ENCODE measurements at places on chromosomes 6 and 20.

GRCh38 chr20:53903652-53903987 lies 166.8 kb downstream of the BCAS1 start:
- DNase-seq, result no peak

DNA sequence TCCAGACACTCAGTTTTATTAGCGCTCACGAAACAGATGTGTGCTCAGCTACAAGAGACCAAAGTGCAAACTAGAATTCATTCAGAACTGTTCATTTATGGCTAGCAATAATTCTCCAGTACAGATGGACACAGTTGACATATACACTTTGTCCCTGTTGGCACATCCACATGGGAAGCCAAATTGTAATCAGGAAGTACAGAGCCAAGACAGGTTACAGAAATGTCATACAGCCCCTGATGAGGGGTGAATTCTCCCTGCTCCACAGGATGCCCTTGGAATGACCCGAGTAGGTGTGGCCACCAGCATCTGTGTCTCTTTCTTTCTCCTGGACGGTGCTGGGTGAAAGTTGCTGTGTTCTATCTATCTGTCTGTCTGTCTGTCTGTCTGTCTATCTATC lies 7.6 kb downstream of the DHX35 start:
- DNase-seq, result no peak

DNA sequence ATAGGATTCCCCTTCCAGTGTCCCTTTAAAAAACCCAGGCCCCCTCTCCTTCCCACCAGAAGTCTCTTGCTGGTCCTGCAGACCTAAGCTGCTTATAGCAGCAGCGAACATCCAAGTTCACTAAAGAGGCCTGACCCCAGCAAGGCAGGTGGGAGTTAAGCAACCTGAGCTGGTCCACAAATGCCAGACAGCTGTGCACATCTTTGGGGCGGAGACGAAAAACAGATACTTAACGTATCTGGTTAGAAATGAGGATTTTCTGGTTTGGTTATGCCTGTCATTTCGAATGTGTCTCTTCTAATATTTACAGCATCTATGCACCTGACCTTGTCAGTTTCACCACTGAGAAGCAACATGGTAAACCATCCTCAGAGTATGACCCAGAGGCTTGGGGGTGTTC lies 87.8 kb downstream of the SLC2A10 start:
- DNase-seq, result no peak

DNA sequence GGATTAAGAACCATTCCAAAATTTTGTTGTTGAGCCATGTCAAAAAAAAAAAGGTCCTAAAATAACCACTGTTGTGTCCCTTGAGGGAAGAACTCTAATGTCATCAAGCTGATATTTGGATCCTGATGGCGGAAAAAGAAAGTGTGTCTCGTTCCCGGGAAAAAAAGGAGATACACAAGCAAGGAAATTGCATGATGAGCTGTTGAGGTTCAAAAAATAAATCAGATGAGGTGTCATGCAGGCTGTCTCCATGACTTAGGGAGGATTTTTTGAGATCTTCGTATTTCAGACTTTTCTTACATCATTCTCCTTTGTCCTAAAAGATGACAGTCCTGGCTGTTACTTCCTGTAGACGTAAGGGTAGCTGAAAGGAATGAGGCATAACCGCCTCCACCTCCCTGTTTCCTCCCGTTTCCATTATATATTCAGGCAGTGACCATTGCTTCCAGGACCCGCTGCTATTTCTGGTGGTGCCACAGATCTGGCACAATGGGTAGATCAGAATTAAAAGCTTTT lies 117.3 kb upstream of the TNFAIP3 start:
- no peak for DNase-seq

- DNase-seq, result no peak
Observed at GRCh38 chr6:44480097-44480541, 92.6 kb downstream of the CDC5L start.

DNA sequence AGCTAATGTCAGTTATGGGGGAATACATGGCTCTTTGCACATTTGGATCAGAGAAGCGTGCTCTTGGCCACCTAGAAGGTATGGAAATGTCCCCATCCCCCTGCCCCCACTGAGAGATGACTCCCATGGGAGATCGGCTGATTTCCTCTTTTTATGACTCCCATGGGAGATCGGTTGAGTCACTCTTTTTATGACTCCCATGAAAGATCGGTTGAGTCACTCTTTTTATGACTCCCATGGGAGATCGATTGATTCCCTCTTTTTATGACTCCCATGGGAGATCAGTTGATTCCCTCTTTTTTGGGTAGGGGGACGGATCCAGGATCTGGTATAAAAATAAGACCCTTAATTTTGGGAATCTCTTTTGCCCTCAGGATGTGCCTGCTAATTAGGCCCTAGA lies 10.3 kb upstream of the TAAR9 start:
- DNase-seq, result no peak

DNA sequence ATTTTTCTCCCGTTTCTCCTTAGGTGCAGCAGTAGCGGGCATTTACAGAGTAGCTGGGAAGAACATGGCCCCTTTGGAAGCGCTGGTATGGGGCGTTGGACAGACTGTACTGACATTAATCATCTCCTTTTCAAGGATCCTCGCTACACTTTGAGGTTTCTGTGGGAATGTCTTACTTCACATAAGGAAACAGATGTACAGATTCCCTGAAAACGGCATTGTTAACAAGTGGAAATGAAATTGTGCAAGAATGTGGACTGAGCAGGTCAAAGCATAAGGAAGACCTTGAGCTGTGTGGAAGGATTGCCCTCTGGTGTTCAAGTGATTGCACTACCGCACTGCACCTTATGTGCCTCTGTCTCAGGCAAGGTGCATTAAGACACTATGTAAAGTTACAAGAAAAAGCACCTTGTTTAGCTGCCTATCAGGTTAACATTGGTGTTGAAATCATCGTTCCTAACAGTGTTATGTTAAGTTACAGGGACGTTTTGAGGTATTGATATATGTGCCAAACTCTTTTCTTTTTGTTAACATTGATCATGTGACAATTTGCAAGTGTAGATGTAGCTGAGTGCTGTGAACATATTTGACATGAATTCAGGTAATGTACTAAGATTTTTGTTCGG lies 38.0 kb downstream of the TMEM170B start:
- peak; percentile 11 for DNase-seq

GRCh38 chr6:166173281-166173951 lies 5.8 kb upstream of the TBXT start:
- DNase-seq, result no peak

GRCh38 chr6:166782520-166782919 lies 155.5 kb upstream of the RPS6KA2 start:
- no peak for DNase-seq

- no peak for DNase-seq
Observed at GRCh38 chr6:133501675-133502270, 260.6 kb downstream of the EYA4 start.
